ENCODE measurements at places on chromosomes 13 and 19. TPM values are rescaled to one million over a fixed set of nuclear protein-coding genes. Genes with fewer than 3 reads are reported as not detected.

GRCh38 chr13:77458736-77459135 lies 76.8 kb upstream of the SCEL start:
- DNase-seq = no peak

DNA sequence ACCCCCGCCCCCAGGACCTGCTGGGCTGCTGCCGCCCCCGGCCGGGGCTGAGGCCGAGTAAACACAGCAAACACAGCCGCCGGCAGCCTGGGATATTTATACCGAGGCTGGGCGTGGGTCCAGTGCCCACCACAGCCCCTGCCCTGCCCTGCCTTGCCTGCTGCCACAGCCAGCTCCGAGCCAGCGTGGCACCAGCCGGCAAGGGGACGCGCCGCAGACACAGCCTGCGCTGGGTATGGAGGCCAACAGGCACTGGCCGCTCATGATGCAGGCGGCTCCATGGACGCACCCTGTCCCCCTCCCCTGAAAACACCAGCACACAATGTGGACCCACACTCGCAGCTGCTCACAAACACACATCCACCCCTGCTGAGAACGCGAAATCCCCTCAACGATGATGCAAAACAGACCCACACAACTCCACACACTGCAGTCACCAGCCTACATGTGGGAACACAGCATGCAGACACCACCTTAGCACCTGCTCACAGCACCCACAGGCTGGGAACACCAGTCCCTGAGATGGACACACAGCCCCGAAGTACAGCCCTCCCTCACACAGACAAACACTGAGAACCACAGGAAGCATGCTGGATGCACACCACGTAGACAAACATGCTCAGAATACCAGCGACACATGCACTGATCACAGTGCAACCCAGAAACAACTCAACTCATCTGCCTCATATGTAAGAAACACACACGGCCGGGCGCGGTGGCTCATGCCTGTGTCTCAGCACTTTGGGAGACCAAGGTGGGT lies 16.2 kb downstream of the CCDC97 start:
- DNase-seq = no peak

DNA sequence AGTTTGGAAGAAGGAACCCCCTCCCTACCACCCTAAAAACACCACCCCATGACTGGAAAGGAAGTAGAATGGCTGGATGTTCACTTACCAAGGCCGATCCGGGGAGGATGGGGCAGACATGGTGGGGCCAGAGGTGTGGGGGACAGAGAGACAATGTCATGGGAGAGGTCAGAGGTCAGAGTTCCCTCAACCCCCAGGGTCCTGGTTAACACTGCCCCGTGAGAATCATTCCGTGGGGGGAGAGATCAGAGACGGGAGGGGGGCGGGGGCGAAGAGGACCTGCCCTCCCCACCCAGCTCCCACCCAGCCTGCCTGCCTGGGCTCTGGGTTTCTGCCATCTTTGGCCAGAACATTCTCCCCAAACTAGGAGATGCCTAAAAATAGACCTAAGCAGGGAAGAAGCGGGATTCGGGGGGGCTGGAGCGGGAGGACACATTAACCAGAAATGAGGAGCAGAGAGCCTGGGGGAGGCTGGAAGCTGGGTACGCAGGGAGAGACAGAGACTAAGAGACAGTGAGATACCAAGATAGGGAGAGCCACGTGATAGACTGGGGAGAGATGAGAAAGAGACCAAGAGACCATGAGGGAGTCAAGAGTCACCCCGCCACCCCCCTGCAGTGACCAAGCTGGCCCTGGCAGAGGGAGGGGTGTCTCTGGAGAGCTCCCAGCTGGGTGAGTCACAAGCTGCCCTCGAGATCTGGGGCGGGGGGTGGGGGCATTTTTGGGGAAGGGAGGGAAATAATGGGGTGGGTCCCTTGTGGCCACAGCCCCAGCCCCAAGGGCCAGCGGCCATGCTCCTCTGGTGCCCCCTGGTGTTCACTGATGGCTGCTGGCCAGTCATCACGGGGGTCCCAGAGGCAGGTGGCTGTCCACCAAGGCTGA lies 6.1 kb upstream of the KANK2 start:
- DNase-seq = no peak

FPR1 gene
- not detected for total RNA-seq

CEACAM8 gene
- not detected for total RNA-seq

All from activated T-helper 2 cell treated with anti-CD3 and anti-CD28 coated beads, Interferon-gamma antibody, Interleukin-2, Interleukin-4, amounts not matched to agents 10 μg/mL and 5 μg/mL and 100 μg/mL, durations not matched to agents 14 hours and 24 hours and 36 hours (primary cell).